ENCODE measurements at places on chromosomes 6 and 20. TPM values are rescaled to one million over a fixed set of nuclear protein-coding genes. Genes with fewer than 3 reads are reported as not detected.

GRCh38 chr20:33480048-33480447 lies 9.8 kb upstream of the CBFA2T2 start:
- no peak for DNase-seq

DNA sequence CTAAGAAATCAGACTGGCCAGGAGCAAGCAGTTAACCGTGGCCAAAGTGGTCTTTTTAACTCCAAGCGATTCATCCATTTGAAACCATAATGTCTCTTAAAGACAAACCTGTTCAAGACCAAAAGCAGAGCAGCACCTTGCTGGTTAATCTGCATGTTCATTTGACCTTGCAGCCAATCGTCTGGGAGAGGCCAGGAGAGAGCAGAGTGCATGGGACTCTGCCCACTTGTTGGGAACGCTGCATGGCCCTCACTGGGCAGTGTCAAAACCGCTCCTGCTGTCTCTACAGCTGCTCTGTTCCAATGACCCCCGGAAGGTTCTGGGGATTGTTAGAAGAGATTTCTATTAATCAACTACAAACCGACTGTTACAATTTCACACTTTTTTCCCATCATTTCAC lies 79.6 kb downstream of the OLIG3 start:
- no peak for DNase-seq

GRCh38 chr20:31949877-31950646 lies 1.8 kb downstream of the PDRG1 start:
- no peak for DNase-seq

- peak; percentile 54 for DNase-seq
These were observed 7.8 kb upstream of the APMAP start for GRCh38 chr20:25000268-25000801.

DNA sequence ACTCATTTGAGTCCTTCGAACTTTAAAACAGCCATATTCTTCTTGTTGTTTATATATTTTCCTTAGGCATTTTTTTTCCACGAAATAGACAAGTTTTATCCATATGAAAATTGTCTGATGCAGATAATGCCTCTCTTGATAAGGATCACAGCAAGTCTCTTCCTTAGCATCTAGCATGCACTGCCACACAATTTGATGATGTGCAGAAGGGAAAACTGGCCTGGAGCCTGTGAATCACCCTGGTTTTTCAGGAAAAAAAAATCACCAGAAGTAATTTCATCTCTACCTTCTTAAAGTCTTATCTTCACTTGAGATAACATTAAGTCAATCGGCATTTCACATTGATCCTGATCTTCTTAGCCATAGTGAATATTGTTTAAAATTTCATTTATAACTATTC lies 199.8 kb downstream of the TENT5A start:
- DNase-seq, result no peak

GRCh38 chr6:131381052-131381708 lies 191.8 kb upstream of the ARG1 start:
- no peak for DNase-seq

GRCh38 chr6:11307226-11307625 lies 74.8 kb upstream of the NEDD9 start:
- DNase-seq, result no peak

DNA sequence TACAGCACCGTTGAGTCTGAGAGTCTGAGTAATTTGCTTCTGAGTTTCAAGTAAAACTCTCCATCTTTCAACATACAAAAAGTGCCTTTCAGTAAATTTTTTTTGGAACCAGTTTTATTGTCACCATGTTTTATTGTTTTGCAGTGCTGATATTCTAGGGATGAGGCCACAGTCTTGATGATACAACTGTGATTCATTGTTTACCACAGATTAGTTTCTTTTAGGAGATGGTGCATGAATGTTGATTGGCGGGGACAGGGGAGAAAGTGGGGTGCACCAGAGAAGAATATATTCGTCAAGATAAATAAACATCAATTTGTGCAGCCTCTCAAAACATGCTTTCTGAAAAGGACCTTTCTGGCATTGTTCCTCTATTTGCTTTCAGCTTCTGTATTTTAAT lies 109.0 kb downstream of the MCHR2 start:
- no peak for DNase-seq

DNA sequence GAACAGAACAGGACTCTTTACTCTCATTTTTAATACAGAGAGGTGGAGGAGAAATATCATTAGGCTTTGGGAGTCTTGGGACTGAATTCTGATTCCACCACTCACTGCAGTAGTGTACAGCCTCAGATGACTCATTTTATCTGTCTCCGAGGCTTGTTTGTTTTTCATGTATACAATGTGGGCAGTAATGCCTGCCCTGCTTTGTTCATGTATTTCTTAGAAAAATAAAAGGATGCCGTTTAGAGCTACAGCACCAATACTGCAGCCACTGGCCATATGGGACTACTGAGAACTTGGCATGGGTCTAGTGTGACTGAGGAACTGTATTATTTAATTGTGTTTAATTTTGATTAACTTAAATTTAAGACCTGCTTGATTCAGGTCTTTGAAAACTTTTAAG lies 41.2 kb upstream of the JAG1 start:
- no peak for DNase-seq

DNA sequence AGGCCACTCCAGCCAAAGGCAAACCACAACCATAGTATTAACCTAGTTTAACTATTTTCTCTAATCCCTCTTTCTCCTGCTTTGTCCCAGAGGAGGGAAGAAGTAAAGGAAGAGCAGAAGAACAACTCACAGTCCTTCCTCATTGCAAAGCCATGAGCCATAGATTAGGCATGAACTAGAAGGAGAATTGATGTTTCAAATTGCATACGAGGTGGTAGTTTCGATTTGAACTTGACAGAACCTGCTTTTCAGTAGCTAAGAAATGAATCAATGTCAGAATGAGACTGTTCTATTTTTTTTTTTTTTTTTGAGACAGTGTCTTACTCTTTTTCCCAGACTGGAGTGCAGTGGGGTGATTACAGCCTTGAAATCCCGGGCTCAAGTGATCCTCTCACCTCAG lies 48.3 kb downstream of the PROKR2 start:
- DNase-seq, result no peak

DNA sequence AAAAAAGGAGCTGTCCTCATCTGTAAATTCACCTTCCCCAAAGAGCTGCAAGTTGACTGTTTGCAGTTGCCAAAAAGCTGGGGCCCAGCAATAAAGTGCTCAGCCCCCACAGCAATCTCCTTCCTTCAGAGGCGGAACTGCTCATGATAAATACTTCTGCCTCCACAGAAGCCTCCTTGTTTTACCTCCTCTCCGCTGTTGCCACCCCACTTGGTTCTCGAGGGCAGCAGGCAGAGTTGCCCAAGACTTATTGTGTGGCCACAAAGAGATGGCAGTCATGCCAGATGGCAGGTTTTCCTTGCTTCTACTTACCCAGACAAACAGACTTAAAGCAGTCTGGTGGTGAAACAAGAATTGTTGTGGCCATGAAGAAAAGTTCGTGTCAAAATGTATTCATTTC lies 66.3 kb downstream of the SLX4IP start:
- DNase-seq, result no peak

- no peak for DNase-seq
These were observed 94.3 kb downstream of the JPH2 start for GRCh38 chr20:44092551-44093248.

DNA sequence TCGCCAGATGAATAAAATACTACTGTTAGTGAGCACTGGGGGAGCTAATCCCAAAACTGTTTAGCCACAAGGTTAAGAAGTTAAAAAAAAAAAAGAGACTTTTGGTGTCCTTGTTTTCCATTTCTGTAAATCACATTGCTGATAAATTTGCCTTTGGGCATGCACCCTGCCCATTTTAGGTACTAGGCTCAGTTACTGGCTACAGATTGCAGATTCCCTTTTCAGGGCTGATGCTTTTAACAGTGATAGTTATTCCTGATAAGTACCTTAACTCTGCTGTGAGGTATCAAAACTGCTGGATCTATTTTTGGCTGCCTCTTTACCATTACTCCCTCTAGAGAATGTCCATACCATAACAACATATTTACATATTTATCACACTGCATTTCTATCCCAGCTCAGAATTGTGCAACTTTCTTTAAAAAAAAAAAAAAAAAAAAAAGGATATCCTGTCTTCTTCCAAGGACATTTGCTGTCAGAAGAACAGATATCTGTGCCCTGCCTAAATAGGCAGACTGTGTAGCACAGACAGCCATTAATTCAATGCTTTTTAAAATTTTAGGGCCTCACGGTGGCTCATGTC lies 94.5 kb downstream of the SSR1 start:
- no peak for DNase-seq

- DNase-seq, result no peak
These were observed 63.0 kb downstream of the OPN5 start for GRCh38 chr6:47844881-47845280.

DNA sequence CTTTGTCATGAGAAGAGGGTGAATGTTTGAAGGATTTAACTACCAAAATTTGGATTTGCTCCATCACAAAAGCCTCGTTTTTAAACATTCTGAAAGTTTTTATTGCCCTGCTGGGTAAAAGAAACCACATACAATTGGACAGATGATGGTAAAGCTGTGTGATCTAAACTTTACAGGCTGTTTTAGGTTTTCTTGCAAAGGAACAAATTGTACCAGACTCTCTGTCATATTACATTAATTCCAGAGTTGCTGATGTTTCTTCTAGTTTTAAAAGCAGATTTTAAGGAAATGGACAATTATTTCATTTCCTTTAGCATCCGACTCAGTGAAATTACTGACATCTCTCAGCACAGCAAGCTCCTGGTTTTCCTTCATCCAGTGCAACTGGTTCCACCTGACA lies 53.2 kb downstream of the CRYBG1 start:
- DNase-seq, result no peak

- DNase-seq, result no peak
These were observed 48.6 kb downstream of the CHMP4B start for GRCh38 chr20:33859751-33860150.

DNA sequence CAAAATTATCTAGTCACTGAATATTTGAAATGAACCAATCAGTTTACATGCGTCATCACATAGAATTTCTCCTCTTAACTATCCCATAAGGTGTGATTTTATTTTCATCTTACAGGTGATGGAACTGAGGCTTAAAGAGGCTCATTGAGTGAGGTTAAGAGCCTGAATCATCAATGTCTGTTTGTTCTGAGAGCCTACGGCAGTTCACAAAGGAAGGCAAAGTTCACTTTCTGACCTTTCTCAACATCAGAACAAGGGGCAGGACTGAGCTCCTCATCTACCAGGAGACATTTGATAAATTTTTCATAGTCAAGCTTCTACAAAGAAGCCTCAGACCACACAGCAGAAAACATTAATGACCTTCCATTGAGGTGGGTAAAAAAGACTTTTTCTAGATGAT lies 54.9 kb upstream of the OLIG3 start:
- DNase-seq, result no peak

DNA sequence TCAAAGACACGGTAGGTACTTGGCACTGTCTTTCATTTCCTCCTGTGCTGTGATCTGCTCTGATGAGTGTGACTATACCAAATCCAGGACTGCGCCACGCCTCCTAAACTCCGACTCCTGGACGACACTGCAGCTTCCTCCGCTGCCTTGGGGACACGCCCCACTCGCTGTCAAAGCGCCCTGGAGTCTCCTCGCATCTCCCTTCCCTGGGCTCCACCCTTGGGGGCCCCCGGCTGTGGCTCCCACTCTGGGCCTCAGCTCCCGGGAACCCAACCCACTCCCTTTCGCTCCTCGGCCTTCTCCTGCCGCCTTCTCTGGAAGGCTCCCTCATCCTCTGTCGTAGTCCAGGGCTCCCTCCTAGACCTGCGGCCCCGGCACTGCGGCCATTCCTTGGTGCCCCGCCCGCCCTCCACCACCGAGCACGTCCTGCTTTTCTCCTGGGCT lies 61.2 kb downstream of the RSPH3 start:
- DNase-seq, result no peak

DNA sequence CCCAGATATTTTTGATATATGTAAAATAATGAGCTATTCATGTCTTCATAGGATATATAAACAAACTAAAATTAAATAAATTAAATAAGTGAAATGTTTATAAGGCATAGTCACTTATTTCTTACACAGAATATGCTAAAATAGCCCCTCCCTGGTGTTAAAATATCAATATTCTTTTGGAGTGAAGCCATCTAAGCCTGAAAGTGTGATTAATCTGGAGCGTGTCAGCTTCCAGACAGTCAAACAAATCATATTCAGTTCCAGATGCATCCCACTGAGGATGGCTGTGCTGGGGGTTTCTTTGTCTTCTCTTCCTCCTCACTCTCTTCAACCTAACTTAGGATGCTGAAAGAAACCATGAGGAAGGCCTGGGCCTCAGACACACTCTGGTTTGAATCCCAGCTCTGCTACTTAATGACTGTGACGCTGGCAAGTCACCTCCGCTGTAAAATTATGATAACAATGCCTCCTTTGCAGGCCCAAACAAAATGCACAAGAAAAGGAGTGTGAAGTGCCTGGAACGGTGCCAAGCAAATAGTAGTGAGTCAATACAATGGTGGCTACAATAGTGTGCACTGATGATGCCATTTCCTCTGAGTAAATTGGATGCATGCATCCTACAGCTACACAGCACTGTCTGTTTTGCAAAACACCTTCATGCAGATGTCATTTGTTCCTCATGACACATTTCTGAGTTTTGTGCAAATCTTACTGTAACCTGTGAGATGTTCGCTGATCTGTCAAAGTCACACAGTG lies 161.4 kb downstream of the FOXC1 start:
- no peak for DNase-seq

DNA sequence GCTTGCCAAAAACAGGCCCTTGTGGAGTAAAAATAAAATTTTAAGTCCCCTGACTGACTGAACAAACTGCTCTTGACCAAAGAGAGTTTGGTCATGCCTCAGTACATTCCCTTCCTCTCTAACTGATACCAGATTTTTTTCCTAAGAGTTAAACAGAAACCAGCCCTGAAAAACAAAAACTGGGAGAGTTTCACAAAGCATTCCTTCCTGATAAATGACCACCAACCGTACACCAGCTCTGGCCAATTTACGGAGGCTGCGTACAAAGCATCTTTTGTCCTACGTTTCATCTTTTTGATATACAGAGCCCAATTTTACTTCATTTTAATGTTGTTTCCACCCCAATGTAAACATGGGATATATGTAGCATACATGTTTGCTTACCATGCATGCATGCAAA lies 477.4 kb upstream of the HTR1E start:
- no peak for DNase-seq

GRCh38 chr6:100184473-100184872 lies 190.4 kb upstream of the MCHR2 start:
- no peak for DNase-seq

The DZANK1 gene
- polyA plus RNA-seq, result 1.3 TPM

The RAB44 gene
- 0.15 TPM for polyA plus RNA-seq

The CCN2 gene
- 71.3 TPM for polyA plus RNA-seq

The TMEM74B gene
- 1.5 TPM for polyA plus RNA-seq

The BPIFA3 gene
- polyA plus RNA-seq, result not detected

The LPIN3 gene
- polyA plus RNA-seq, result 11.1 TPM

The DDX27 gene
- polyA plus RNA-seq, result 15.1 TPM

The OR12D3 gene
- polyA plus RNA-seq, result not detected

The MRAP2 gene
- polyA plus RNA-seq, result 0.14 TPM

The STX11 gene
- polyA plus RNA-seq, result 4.8 TPM

The ROS1 gene
- not detected for polyA plus RNA-seq

The CGA gene
- not detected for polyA plus RNA-seq

The CASS4 gene
- polyA plus RNA-seq, result 0.35 TPM

The ZNF335 gene
- 4.9 TPM for polyA plus RNA-seq

The MCHR2 gene
- not detected for polyA plus RNA-seq
